ENCODE measurements at places on chromosomes 6 and 20.

DNA sequence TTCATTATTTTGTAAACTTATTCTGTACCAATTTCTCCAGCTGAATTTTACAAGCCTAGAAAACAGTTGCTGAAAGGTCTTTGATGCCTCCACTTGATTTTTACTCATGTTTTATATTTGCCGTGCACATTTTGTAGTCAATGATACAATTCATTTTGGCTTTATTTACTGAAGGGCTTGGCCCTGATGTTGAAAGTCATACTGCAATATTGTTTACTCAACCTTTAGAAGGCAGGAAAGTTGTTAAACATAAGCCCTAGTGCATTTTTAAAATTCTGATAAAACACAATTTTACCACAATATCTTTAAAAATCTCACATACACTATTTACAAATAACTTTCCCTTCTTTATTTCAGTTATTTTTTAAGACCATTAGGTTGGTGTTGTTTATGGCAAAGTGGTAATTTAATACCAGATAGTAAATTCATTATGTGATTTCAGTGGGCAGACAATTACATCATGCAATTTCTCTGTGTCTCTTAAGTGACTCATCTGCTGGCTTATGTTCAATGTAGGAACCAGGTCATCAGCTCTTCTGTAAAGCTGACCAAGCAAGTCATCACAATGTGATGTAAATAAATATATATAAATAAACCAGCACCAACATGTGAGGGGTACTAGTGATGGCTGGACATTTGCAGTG is 121.1 kb upstream of the SLC35B3 start:
- DNase-seq, result no peak

GRCh38 chr6:114334237-114334636 is 8.6 kb downstream of the HS3ST5 start:
- no peak for DNase-seq

DNA sequence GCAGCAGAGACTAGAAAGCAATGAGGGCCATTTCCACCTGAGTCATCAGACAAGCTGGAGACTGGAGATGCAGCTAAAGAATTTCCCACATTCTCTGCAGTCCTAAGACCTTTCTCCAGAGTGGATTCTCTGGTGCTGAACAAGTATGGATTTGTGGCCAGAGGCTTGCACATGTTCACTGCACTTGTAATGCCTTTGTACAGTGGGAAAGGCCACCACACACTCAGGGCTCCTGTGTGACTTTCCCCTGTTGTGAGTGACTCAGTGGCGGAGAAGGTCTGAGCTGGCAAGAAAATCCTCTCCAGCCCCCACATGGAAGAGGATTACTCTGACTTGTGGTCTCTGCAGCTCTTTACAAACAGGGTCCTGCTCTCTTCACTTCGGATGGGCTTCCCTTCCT is 192.3 kb downstream of the C6orf118 start:
- no peak for DNase-seq

DNA sequence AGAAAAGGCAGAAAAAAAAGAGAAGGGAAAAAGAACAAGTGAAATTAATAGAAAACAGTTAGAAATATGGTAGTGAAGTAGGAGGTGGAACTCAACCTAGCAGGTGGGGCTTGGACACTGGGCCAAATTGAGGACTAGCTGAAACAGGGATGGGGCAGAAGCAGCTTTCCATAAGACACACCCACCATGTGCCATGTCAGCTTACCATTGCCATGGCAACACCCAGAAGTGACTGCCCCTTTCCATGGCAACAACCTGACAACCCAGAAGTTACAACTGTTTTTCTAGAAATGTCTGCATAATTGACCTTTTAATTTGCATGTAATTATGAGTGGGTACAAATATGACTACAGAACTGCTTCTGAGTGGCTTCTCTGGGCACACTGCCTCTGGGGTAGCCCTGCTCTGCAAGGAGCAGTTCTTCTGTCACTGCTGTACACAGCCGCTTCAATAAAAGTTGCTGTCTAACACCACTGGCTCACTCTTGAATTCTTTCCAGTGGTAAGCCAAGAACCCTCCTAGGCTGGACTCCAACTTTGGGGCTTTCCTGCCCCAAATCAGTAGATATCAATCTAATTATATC is 35.9 kb upstream of the SLC24A3 start:
- no peak for DNase-seq

DNA sequence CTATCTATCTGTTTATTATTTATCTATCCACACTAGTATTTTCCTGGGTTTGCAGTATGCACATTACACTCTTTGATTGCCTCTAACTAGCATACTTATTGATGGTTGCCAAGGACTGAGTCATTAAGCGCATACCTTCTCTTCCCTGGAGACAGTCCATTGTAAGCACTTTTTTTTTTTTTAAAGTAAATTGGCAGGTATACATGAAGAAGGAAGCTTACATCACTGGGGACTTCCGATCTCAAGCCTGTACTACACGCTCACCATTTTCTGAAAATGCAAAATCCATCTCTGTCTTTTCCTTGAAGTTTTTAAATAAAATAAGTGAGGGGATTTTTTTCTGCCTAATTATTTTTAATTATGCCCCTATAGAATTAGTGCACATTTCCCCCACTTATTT is 63.5 kb downstream of the HMGN3 start:
- DNase-seq, result peak; percentile 61

- no peak for DNase-seq
Measured at GRCh38 chr20:3757268-3757667, 10.3 kb downstream of the ADISSP start.

GRCh38 chr20:19375395-19375794 is 163.0 kb downstream of the SLC24A3 start:
- no peak for DNase-seq

DNA sequence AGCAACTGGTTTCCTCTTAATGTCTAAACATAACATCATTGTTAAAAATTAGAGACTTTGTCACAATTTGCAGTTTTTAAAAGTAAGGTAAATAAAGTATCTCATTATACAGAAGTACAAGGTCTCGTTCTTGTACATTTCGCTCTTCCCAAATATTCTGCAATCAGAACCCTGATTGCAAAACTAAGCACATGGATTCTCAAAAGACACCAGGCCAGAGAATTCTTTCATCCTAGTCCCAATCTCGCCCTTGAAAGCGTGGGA is 355 bp upstream of the AKAP7 start:
- DNase-seq, result no peak

DNA sequence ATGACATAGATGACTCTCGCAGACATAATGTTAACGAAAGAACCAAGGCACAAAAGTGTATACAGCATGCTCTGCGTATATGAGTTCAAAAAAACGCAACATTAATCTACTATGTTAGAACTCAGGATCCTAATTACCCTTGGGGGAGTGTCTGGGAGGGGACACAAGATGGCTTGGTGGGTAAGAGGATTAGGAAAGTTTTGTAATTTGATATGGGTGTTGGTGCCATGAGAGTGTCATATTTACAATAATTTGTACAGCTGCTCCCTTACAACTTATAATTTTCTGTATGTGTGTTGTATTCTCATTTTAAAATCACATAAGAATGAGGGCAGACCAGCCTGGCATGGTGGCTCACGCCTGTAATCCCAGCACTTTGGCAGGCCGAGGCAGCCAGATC is 38.6 kb downstream of the TFEB start:
- DNase-seq, result no peak

DNA sequence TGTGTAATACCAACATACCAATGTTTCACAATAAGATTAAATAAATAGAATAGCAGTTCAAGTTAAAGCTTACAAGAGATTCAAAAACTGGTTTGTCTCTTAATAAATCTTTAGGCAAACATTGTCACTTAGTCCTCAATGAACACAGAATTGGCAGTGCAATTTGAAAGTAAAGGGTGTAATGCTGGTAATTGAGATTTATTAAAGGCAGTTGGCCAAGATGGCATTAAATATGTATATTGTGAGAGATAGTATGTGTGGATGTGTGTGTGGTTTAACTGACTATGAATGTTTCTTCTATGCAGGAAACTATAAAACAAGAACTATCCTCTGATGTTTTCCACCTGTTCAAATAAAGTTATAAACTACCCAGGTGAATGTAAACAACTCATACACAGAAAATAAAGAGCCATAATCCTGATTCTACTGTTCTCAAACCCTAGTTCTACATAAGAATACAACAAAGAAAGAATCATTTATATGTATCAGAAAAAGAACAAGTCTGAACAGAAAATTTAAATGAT is 267.9 kb upstream of the PTCHD4 start:
- DNase-seq, result no peak

DNA sequence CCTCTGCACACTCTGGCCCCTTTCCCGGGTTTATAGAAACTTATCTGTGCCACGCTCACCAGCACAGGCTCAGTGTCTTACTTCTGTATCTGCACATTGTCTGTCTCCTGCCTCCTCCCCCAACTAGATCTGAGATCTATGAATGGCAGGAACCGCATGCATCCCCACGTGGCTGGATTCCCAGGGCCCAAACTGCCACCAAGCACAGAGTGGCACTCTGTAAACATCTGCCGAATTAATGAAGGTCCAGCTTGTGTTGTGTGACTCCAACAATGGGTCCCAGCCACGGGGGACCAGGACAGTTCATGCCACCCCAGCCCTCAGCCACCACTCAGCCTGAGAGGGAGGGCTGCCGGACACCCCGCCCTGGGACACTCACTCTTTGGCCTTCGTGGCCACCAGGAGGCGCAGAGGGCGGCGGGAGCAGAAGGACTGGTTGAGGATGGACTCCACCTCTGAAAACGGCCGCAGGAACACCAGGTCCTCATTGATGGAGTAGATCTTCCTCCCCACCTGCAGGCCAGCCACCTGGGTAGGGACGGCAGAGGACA is 171.1 kb downstream of the PREX1 start:
- DNase-seq, result no peak

DNA sequence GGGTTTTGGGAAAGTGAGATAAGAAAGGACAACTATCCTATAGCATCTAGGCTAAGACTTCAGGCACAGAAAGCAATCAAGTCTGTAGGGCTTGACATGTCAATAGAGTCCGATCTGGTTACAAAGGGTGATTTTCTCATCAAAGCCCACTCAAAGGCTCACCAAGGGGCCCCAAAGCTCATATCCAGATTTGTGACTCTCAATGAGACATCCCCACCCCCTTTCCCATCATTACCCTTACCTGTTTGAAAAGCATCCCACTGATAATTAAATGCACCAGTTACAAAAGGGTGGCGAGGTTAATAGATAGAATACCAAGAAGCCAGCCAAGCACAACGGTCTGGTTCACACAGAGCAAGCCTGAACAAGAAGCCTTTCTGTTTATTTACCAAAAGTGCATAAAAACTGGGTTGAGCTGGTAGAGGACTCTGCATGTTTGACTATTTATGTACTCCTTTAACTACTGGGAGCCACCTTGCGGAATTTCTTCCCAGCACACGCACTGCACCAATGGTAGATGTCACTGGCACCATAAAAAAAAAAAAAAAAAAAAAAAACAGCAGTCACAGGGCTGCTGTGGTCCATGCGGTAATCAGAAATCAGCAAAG is 6.1 kb downstream of the JAG1 start:
- DNase-seq, result no peak

DNA sequence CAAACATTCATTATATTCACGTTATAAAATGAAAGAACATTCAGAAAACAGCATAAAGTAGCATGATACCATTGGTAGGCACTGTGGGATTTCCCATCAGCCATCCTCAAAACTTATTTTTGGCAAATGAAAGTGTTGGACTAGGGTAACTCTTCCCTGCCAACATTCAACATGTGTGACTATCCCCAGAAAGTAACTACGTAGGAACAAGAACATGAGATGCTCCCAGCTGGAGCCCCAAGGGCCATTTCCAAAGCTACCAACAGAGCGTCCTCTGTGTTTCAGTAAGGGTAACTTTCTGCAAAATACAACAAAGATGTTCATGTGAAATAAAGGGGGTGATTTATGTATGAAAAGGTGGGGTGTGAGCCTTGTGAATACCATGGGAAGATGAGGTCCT is 28.4 kb upstream of the PTPN1 start:
- DNase-seq, result no peak

DNA sequence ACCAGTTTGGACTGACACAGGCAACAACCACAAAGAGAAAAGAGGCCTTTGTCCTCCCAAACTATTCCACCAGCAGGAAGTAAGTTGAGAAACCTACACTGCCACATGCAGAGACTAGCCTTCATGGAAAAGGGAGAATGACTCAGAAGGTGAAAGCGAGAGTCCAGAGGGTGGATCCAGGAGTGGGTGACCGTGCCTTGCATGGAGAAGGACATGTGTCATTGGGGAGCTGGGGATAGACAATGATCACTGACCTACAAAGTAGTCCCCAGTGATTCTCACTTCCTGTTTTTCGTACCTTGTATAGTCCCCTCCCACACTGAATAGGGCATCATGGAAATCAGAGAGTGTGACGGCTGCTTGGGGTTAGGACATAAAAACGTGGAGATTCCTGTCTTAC is 91.9 kb downstream of the MYLK4 start:
- DNase-seq, result no peak

- no peak for DNase-seq
Measured at GRCh38 chr6:1337791-1338190, 25.9 kb downstream of the FOXQ1 start.

DNA sequence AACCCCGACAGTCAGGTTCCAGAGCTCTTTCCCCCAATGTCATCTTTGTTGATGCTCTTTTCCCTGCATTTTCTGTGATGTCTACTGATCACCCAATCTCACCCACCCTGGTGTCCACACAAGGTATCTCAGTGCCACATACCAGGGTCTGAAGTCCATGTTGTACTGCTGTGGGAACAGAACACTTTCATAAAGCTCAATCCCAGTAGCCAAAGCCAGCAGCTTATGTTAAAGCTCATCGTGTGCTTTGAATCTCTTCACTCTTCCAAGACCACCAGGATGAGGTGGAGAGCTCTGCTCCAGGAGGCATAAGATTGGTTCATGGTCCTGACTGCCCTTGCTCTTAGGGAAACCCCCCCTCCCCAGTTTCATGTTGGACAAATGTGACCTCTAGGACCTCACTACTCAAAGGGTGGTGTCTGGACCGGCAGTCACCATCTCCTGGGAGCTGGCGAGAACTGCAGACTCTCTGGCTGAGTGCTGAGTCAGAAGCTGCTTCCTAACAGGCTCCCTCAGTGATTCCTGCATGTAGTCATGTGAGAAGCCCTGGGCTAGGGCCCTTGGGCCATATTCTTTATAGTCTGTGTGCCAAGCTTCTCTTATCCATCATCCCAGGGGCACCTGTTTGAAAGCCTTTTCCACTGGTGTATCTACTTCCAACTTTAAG is 13.4 kb upstream of the CPNE5 start:
- no peak for DNase-seq

DNA sequence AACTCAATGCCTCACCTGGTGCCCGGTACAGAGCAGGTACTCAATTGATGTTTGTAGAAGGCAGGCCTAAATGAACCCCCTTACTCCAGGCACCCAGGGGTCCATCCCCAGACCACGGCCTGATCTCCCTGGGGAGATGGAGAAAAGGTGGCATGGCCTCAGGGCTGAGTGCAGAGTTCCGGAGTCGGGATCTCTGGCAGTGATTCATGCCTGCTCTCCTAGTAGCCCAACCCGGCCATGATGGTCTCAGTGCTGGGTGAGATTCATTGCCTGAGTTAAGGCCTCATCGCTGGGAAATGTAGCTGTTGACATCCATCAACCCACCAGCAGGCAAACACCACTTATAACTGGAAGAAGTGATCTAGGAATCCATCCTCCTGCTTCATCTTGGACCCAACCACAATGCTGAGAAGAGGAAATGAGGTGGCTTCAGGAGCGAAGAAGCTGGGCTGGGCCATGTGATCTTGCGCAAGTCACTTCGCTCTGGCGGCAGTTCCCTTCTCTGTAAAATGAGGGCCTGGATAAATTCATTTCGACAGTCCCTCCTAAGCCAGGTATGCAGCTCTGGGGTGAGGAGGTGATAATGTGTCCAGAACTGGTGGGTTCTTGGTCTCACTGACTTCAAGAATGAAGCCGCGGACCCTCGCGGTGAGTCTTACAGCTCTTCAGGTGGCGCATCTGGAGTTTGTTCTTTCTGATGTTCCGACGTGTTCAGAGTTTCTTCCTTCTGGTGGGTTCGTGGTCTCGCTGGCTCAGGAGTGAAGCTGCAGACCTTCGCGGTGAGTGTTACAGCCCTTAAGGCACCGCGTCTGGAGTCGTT is 24.7 kb downstream of the ETV7 start:
- DNase-seq, result no peak
